Activated CD8-positive, alpha-beta memory T cell treated with anti-CD3 and anti-CD28 coated beads for 1 hour (primary cell): ENCODE measurements at places on chromosomes 12 and 14.

- DNase-seq: no peak
Observed at GRCh38 chr14:33556382-33557121, 394.3 kb downstream of the EGLN3 start.

- peak; percentile 18 for DNase-seq
Observed at GRCh38 chr14:65229748-65230728, 127.7 kb upstream of the MAX start.

DNA sequence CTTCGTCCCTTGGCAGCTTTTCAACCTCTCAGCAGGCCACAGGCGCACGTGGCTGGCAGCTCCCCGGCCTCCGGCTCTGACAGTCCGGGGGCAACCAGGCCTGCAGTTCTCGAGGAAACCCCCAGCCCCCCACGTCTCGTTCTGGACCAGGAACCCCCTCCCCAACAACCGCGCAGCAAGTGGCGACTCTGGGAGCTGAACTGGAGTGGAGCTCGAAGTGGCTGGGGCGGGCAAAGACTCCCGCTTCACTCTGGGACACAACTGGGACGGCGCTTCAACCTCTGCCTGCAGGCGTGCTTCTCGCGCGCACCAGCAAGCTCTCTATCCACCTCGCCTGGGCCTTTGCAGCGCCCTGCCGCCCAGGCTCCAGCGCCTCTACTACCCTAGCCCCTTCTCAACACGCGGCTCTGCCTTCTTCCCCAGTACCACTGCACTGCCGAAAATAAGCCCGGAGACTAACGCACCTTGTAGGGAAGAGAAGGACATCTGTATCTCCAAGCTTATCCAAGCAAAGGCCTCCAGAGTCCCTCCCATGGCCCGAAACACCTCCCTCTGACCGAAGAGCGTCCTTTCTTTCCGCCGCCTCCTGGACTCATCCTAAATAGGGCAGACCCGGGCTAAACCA is 2.4 kb upstream of the NKX2-1 start:
- no peak for DNase-seq

DNA sequence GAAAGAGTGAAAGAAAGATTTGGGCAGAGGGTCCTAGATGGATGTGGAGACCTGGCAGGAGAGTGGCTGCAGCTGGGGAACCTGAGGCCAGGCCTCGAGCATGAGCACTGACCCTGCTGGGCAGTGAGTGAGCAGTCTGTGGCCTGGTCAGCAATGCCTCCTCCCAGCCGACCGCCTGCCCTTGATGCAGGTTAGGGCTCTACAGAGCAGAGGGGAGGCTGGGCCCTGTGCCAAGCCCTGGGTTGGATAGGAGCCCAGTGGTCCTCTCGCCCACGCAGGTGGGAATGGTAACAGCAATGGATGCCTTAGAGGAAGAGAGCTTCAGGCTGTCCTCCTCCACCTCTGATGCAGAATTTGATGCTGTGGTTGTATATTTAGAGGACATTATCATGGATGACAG is 59.8 kb downstream of the RAB35 start:
- no peak for DNase-seq

GRCh38 chr14:22824711-22825359 is 4.9 kb upstream of the MRPL52 start:
- no peak for DNase-seq
